ENCODE measurements at places on chromosomes 1 and 21. TPM values are rescaled to one million over a fixed set of nuclear protein-coding genes. Genes with fewer than 3 reads are reported as not detected.

DNA sequence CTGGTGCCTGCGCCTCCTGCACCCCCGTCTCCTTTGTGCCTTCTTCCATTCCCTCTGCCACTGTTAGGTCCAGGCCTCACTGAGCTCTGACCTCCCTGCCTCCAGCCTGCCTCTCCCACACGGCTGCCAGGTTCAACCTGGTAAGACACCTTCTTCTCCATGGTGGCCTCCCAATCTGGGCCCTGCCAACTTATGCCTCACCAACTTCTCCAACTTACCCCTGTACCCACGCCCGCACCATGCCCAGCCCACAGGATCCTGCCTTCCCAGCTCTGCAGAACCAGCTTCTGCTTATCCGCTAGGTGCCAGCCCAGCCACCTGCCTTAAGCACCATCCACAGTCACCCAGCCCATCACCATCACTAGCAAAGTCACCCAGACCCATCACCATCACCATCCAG is 37.2 kb downstream of the PDE9A start:
- no peak for DNase-seq

- no peak for DNase-seq
Measured at GRCh38 chr1:245961137-245961540, 545.9 kb downstream of the SMYD3 start.

DNA sequence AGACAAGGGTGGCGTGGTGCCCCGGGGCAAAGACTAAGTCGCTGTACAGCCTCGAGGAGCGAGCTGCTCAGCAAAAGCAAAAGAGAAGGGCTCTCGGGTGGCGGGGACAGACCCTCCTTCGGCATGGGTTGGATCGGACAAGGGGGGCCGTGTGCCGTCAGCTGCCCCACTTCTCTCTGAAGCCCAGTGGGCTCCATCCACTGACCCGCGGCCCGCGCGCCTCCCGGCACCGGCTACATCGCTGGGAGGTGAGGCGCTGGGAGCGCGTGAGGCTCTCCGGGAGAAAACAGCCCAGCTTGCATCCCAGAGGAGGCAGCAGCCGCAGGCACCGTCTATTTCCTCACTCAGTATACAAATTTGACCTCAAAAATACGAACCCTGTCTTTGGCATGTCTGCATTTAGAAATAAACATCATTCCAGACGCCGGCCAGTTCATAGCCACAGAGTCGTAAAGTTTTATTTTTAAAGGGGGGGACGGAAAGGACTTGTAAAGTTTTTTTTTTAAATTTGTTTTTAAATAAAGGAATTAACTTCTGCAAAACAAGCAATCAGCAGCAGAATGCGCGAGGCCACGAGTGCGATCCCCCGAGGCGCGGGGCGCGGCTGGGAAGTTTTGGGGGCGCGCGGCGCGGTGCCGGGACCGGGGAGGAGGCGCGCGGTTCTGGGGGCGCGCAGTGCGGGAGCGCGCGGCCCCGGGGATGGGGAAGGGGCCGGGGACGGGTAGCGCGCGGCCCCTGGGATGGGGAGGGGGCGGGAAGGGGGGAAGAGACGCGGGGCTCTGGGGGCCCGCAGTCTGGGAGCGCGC is 689 bp upstream of the GPR137B start:
- no peak for DNase-seq

GRCh38 chr1:230321341-230321740 is 104.8 kb downstream of the PGBD5 start:
- no peak for DNase-seq

DNA sequence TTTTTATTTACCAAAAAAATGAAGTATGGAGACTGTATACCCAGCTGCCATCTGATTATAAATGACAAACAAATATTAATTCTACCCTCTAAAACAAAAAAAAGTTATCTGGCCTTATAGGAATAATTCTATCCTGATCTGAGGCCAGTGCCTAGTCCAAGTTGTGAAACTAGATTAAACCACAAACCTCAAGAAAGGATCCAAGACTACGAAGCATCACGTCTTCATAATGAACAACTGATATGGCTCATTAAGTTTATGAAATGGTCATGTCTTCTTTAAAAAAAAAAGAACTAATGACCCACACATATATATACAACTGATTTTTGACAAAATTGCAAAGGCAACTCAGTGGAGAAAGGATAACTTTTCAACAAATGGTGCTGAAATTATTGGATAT is 32.4 kb upstream of the CTTNBP2NL start:
- no peak for DNase-seq

DNA sequence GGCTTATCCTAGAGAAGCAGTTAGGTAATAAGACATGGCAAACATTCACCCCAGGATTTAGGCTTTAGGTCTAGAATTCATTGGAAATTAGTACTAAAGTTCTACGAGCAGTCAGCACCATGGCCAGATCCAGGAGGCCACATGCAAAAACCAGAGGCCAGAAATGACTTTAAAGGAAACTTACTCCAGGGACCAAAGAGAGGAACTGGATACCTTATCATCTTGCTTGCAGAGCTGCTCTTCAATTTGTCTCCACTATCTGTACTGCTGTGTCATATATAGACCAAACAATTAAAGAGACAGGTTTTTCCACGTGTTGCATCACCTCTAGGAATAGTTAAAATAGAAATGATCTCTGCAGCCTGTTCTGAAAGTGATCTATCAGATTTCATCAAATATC is 127.8 kb downstream of the LMX1A start:
- DNase-seq: no peak

DNA sequence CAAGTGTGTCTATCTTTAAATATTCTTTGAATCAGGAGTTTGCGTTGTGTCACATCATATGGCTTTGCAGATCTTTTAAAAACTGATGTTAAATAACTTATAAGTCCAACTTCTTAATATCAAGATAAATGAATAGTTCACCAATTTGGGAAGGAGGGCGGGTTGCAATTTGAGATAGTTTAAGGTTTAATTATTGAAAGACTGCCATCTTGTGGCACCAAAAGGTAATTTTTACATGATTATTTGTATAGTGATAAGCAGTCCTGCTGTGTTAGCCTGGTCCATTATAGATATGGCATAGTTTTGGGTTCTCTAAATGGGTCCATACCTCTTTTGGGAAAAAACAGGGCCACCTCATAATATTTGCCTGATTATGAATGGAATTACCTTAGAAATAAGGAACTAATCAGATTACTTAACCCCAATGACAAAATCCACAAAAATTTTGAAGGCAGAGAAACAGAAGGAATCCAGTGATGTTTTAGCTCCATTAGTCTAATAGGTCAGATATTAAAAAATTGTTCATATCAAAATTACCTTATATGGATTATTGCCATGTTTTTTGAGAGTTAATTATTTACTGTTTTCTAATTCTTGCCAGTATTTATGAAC is 64.3 kb downstream of the PRKAA2 start:
- DNase-seq: no peak

DNA sequence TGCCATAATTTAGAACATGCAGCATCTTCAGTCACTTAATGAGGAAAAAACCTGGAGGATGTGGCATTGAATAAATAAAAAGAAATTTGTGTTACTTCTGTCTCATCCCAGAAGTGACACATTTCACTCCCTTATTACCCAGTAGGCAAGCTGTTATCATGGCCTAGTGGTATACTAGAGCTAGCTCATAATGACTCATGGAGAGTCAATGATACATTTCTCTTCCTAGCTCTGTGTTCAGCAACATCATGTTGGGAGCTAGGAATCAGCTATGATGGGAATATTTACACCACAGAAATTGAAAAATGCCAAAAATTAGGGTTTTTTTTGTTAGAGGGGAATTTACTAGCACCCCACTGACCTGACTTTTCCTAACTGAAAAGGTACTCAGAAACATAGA is 182.7 kb downstream of the HMCN1 start:
- DNase-seq: no peak

DNA sequence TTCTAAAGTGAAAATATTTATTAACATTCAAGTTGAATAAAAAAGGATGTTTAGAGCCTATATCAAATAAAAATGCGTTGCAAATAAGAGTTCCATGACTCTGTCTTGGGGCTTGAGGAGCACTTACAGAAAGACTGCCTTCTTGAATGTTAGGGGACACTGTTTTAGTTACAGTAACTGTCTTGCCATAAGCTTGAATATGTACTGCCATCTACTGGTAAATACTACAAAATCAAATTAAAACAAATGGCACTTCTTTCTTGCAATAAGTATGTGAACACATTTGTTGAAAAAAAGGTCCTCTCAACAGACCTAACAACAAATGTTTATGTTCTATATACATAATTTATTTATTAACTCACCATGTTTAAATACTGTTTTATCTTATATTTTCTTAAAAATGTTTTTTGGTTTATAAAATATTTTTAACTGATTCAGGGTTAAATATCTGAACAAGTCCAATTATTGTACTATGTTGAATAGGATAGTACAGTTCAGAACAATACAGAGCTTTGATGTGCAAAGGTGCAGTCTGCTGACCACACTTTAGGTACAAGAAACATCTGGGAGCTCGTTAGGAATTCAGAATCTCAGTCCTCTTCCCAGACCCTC is 199.5 kb downstream of the LRRIQ3 start:
- DNase-seq: no peak

DNA sequence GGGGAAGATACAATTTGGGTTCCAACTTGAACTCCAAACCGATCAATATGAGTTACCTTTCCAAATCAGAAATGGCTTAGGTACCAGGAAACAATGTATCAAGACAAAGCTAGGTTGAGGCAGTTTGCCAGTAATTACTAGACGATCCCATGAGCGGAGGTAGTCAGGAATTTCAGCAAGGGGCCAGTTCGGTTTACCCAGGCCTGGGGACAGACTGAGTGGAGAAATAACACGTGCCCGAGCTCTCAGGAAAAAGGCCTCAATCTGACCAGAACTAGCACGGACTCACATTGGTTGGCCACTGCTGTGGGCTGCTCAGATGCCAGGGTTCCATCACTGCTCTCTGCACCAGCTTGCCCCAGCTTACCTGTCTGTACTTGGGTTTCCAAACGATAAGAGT is 15.3 kb downstream of the CLSTN1 start:
- DNase-seq: no peak

- DNase-seq: no peak
Measured at GRCh38 chr1:117819301-117819700, 110.1 kb downstream of the GDAP2 start.

GRCh38 chr1:203448521-203449061 is 27.0 kb upstream of the PRELP start:
- no peak for DNase-seq

- no peak for DNase-seq
Measured at GRCh38 chr1:56872597-56872996, 18.0 kb downstream of the C8A start.

DNA sequence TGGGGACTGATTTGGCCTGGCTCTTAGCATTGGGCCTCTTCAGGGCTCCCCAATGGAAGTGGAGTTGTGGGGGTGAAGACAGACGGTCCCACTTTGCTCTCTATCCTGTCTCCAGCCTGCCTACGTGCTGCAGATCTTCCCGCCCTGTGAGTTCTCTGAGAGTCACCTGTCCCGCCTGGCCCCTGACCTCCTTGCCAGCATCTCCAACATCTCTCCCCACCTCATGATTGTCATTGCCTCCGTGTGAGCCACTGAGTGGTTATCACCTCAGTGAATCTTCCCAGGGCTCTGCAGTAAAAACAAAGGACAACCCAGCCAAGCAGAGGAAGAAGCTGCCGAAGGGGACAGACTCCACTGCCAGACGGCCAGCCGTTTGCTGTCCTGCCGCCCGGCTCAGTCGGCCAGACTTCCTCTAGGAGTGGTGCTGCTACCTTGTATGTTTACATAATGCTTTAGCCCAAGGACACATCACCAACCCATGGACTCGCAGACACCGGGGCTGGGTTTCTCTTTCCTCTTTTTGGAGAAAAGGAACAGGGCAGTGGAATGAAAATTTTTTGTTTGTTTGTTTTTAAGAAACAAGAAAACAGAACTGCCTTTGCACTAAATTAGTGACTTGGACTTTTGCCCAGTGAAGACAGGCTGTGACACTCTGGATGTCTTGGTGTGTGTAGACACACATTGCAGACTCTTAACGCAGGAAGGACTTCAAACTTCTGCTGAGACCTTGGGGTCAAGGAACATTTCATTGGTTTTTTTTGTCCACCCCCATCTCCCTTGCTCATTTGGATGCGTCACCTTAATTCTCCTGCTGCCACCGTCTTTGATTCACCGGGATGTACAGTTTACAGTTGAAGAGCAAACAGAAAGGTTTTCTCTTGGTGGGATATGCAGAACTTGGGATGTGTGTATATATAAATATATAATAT is 36.5 kb downstream of the ZBTB17 start:
- DNase-seq: no peak

DNA sequence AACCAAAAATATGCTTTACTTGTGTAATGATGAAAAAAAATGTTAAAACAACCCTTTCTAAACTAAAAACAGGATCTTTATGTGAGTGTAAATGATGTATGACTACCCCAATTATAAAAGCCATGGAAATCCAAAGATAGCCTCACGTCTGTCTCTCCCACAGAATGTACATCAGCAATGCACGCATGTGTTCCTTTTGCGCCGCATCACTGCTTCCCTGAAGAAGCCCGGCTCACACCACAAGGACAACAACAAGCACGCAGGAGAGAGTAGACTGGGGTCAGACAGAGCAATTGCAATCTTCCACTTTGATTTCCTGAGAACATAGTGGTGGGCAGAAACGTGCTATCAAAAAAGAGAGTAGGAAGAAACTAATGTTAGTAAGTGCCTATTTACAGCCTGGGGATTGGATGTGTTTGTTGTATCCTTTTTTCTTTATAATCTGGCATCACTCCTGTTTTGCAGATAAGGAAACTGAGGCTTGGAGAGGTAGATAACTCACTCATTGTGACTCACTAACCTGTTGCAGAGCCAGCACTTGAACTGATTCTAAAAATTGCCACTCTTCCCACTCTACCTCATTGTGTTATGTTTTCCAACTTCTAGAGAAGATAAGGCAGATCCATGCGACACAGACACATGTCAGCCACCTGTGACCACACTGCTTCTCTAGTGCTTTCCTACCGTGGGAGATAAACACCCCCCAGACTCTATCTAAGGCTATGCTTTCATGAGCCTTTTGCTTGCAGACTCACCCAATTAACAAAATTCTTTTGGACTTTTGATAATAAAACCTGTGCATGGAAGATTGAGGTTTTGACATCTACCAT is 60.1 kb downstream of the MAP10 start:
- DNase-seq: no peak

- DNase-seq: no peak
Measured at GRCh38 chr1:64906447-64906846, 59.9 kb downstream of the JAK1 start.

GRCh38 chr1:53552146-53552861 is 93.1 kb downstream of the DMRTB1 start:
- DNase-seq: no peak

- DNase-seq: no peak
Measured at GRCh38 chr1:203668401-203668800, 41.8 kb downstream of the ATP2B4 start.

GRCh38 chr1:180310095-180310494 is 80.0 kb downstream of the LHX4 start:
- no peak for DNase-seq

PARS2 gene
- 3.3 TPM for total RNA-seq

TENT5C gene
- total RNA-seq: 64.5 TPM

CHD5 gene
- total RNA-seq: 0.18 TPM

G0S2 gene
- 7.3 TPM for total RNA-seq
